Epithelial cell of prostate (primary cell): ENCODE measurements at places on chromosomes 7 and 10.

DNA sequence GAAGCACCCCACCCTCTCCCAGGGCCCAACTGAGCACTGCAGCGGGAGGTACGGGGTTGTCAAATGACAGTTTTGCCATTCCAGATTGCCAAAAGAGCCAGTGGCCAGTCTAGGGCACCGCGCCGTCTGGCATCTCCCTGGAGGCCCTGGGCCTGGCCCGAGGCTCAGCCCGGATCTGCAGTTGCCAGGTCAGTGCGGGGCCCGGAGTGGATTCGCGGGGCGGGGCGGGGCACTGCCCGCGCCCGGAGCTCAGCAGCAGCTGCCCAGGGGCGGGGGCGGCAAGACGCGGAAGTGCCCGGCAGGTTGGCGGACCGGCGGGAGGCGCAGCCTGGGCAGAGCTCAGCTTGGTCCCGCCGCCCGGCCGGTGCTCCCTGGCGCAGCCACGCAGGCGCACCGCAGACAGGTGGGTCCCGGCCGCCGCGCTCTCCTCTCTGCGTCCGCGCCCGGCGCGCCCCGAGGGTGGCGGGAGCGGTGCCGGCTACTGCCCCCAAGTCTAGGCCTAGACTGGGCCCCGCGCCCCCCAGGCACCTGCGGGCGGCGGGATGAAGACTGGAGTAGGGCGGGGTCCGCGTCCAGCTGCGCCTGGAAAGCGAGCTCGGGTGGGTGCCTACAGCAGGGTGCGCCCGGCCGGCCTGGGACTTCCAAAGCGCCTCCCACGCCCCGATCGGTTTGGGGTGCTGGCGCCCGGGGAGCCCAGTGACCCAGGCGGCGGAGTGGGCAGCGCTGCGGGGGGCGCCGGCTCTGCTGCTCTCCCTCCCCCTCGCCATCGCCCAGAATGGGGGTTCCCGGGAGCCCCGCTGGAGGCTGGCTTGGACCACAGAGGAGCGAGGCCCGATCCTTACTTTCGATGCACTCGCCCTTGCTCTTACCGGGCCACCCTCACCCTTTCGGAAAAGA is at the start of gene IRF5:
TSS of gene IRF5 (plus strand) at position 281 of the 897 bp plus-strand sequence. CDS start 4,155 bp downstream, outside the sequence.
- DNase-seq = no peak

DNA sequence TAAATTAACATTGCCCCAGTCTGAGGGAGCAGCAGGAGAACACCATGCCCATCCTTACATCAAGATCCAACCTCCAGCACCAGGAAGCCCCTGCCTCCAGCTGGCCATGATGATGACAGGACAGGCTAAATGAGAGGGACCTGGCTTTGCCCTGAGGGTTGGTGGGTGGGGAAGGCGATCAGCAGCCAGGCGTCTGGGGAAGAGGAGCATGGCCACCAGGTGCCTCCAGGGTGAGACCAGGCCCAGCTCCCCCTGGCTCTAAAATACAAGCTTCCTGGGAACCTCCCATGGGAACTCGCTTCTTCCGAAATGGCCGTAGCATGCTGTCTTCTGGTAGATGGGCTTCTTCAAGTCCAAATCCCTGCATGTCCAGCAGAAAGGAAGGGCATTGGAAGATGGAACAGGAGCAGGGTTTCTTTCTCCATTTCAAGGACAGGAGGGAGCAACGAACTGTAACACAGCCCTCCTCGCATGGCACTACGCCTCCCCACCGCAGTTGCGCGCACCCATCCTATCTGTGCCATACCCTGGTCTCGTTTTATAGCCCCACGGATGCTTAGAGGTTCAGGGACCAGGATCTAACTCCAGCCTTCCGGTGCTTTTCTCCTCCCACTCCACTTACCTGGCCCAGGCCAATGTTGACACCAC is 15.8 kb downstream of the MAT1A start:
- DNase-seq = no peak

- DNase-seq = no peak
These were observed 96.6 kb downstream of the ATE1 start for GRCh38 chr10:121831237-121831636.

DNA sequence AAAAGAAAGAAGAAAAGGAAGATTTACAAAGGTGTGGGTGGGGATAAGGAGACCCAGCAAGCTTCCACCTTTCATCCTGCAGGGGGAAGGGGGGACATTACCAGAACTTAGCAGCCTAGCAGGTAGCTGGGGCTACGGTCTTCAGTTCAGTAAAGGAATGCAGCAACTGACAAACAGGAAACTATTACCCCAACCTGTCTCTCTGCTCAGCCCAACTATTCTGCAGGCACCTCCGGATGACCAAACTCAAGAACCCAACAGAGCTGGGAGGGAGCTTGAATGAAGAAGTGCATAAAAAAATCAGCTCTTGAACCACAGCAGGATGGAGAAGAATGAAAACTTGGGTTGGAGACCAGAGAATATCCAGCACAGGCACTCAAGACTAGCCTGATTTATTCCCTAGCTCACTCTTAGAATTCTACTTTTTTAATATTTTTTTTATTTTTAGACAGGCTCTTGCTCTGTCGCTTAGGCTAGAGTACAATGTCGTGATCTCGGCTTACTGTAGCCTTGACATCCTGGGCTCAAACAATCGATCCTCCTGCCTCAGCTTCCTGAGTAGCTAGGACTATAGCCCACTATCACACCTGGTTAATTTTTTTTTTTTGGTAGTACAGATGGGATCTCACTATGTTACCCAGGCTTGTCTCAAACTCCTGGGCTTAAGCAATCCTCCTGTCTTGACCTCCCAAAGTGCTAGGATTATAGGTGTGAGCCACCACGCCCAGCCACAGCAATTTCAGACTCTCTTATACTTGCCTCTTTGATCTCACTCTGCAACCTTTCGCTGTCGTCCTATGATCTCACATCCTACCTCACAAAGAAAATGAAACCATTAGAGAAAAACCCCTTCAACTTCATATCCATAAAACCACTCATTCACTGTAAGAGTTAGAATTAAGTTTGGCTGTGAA is 18.5 kb upstream of the C10orf67 start:
- no peak for DNase-seq

- DNase-seq = peak; percentile 24
These were observed at the start of gene MAT1A for GRCh38 chr10:80289451-80290287. Gene MAT1A, minus strand, starts transcription at chr10:80289658. Its CDS starts 235 bp downstream, at chr10:80289423.

GRCh38 chr10:71074176-71074755 is 138.1 kb upstream of the UNC5B start:
- peak; percentile 46 for DNase-seq

DNA sequence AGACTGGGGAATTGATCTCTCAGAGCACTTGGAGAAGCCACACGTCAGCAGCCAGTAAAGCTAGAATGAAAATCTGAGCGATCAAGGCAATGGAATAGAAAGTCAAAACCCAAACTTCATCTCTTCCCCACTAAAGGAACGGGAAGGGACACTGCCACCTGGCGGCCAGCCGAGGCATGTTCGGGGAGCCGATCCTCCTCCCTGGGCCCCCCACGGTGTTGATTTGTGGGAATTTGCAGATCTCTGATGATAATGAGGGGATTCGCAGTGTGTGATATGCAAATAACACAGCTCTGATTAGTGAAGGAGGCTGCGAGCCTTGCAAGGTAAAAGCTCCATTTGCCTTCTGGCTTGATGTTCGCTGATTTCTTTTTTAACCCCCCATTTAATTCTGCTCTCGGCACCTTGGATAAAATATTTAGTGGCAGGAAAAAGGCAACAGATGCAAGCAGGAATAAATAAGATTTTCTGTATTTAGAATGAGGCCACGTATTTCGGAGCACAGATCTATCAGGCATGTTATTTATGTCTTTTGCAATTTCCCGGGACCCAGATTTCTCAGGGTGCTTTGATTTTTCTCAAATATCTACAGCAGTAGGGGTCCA is 258.6 kb downstream of the PAXIP1 start:
- DNase-seq = no peak

DNA sequence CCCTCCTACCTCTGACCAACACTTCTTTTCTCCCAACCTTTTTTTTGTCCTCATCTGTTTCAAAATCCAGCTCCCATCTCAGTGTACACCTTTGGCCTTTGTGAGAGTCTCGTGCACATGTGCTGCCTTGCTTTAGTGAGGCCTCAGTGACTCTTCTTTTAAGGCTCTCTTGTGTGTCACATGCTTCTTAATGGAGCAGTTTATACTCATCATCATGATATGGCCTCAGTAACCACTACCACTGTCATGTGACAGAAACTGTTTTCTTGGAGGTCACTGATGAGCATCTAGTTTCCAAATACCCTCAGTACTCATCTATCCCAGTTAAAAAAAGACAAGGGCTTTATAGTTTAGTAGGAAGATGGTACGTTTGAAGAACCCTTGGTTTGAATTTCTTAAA is 8.1 kb upstream of the ARHGAP22 start:
- DNase-seq = no peak

GRCh38 chr10:387909-388660 is 252.8 kb downstream of the ZMYND11 start:
- DNase-seq = no peak

GRCh38 chr10:58579011-58579655 is 66.5 kb downstream of the BICC1 start:
- no peak for DNase-seq

GRCh38 chr10:12945690-12946359 is 55.7 kb downstream of the CCDC3 start:
- DNase-seq = no peak
